ENCODE measurements at places on chromosomes 7 and 10. TPM values are rescaled to one million over a fixed set of nuclear protein-coding genes. Genes with fewer than 3 reads are reported as not detected.

PPIF gene
- total RNA-seq = 60.2 TPM

GRCh38 chr10:124983321-124983720, 41.4 kb downstream of the ZRANB1 start:
- DNase-seq = no peak

DNA sequence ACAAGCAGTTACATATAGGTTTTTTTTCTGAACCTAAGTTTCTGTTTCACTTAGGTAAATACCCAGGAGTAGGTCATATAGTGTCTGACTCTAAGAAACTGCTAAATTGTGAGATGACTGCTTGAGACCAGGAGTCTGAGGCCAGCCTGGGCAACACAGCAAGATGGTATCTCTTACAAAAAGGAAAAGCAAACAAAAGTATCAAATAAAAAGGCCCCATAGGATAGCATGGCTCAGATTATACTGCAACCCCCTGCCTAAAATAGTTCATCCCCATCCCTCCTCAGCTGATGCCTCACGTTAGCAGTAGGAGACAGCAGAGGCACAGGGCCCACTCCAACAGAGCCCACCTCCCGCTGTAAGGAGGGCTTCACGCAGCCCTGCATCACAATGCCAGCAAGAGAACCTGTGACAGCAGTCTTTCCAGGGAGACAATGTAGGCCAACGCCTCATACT, 90.3 kb downstream of the SRPK2 start:
- peak; percentile 76 for DNase-seq

DNA sequence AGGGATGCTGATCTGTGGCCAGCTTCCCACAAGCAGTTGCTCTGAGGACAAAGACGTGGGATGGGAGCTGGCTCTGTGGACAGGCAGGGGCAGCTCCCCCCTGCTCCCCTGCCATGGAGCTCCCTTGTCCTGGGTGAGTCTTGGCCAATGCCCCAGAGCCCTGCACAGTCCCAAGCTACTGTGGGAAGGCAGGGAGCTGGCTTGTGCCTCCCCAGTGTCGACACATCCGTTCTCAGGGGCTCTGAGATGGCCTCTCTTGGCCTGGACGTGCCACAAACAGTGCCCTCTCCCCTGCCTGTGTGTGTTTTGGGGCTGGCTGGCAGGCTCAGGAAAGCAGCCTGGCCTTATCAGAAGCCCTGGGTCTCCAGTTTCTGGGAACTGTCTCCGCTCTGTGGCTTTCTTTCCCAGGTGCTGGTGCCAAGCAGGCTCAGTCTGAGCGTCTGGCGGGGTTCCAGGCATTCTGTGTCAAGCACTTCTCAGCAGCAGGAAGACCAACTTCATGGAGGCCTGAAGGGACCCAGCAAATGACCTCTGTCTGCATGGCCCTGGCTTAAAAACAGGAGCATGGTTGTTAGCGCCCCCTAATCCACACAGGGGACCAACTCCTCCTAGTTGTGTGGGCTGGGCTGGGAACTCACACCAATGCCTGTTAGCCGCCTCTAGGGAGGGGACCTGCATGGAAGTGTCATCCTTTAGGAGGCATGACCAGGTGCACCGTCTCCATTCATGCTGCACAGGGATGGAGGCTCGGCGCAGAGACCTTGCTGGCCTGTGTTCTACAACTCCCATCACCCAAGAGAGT, 375.2 kb downstream of the RPS24 start:
- DNase-seq = no peak
